ENCODE measurements at places on chromosomes 16 and 17.

- no peak for DNase-seq
These were observed 559 bp downstream of the IRX3 start for GRCh38 chr16:54286090-54286365.

DNA sequence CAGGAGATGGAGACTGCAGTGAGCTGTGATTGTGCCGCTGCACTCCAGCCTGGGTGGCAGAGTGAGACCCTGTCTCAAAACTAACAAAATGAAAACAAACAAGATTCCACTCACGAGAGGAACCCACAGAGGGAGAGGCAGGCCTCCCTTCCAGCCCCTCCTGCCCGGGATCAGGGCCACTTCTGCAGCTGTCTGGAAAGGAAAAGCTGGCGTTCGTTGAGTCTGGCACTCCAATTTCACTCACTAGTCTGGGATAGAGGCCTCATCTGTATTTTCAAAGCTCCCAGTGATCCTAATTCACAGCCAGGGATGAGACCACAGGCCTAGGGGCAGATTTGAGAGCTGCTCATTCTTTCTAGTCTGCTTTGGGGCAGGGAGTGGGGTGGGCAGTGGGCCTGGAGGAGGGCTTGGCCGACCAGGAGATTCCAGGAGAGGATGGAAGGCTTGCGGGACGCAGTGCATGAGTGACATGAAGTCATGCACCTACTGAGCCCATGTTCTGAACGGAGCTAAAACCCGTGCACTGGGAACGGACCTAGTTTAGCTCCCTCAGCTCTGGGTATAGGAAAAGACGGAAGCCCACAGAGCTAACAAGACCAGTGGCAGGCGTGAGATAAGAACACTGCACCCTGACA is 54.0 kb downstream of the COTL1 start:
- no peak for DNase-seq

DNA sequence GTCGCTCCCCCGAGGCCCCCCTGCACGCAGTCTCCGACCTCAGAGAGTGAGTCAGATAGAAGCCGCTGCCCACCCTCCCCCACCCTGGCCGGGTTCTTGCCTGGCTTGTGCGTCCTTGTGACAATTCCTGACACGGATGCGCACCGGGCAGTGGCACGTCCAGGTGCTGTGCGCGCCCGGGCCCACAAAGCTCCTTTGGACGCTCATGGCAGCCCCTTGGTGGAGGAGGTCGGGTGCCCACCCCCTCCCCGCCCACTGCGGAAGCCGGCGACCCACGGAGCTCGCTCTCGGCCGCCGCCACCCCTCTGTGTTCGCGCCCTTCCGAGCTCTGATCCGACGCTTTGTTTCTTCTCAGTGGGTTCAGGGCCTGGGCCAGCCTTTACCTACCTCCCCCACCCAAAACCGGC is 662 bp upstream of the TUBB3 start:
- peak; percentile 75 for DNase-seq

GRCh38 chr16:49587511-49587910 is 213.9 kb downstream of the C16orf78 start:
- no peak for DNase-seq

GRCh38 chr17:42891539-42892152 is 9.0 kb upstream of the G6PC1 start:
- no peak for DNase-seq

DNA sequence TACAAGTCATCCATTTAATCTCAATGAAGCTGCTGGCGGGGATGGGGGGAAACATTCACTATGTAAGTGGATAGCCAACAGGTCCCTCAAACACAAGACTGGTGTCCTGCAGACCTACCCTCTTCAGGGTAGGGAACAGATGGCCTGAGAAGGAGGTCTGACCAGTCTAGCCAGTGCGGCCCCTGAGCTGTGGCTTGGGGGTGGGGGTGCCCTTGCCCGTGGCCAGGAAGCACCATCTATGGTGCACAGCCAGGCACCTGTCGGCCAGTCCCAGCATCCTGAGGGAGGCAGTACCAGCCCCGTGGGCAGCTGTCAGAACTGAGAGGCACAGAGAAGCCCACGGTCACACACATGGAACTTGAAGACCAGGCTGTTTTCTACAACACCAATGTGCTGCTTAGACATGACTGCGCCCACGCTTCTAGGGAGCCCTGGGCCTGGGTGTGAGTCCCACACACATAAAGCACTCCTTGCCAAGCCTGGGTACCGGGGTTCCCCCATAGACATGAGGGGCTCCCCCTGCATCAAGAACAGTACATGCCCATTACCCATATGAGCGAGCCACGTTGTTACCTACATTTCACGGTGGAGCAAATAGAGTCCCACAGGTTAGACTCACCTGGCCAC is 40.9 kb downstream of the RMI2 start:
- DNase-seq = no peak

GRCh38 chr17:13256545-13256944 is 238.7 kb upstream of the ELAC2 start:
- DNase-seq = no peak

DNA sequence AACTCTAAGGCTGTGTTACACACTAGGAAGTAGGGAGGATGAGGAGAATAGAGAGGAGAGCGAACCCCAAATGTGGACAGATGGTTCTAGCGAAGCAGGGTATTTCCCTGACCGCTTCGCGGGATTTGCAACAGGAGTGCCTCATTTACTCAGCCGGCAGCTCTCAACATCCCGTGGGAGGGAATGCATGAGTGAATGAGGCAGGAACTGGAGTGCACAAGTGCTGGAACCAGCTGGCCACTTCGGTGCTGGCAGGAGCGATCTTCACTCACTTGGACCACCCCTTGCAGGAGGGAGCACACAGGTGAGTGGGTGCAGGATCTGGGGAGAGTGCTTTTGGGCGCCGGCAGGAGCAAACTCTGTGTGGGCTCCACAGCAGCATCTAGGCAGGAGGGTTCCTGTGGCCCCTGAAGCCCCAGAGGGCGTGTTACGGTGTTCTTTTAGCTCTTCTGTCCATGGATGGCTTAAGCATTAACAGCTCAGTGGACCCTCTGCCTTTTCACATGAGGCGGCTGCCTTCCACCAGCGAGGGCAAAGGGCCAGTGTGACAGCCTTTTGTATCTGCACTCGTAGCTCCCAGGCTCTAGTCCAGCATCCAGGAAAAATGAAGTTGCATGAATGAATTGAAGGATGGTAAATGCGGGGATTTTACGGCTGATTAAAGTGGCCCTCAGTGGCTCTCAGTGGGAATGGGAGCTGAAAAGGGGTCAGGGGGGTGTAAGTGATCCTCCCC is 17.4 kb upstream of the ZNHIT3 start:
- DNase-seq = no peak

GRCh38 chr17:65975878-65976277 is 216.1 kb downstream of the CEP112 start:
- no peak for DNase-seq

DNA sequence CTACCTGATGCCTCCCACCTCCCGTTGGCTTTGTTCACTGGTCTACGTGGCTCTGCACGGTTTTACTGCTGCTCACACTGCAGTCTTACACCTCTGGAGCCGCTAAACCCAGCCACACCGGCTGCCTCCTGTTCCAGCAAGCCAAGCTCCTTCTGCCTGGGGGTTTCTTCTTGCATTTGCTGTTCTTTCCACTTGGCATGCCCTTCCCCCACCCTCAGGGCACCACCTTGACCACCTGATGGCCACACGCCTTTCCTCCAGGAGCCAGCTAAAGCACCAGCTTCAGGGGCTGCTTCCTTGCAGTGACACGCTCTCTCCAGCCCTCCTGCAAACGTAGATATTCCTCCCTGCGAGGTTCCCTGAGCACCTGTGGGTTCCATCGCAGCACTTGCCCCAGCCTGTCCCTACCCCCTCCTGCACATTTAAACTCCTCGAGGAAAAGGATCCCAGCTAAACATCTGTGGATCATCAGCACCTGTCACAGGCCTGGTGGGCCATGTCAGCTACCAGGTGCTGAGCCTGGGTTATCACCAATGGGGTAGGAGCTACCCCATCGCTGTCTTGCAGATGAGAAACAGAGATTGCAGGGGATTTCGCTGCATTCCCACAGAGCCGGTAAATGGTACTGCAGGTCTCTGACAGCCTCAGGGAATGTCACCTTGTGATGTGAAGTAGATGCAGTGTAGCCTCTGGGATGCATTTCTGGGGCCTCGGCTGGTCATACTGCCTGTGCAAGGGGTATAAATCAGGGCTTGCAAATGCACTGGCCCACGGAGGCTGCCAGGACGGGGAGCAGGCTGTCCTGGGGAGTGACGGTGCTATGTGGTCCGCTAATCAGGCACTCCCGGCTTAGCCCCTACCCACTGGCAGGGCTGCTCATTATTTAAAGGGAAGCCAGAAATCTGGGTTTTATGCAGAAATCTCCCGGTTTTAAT is 285.2 kb downstream of the CPPED1 start:
- no peak for DNase-seq

DNA sequence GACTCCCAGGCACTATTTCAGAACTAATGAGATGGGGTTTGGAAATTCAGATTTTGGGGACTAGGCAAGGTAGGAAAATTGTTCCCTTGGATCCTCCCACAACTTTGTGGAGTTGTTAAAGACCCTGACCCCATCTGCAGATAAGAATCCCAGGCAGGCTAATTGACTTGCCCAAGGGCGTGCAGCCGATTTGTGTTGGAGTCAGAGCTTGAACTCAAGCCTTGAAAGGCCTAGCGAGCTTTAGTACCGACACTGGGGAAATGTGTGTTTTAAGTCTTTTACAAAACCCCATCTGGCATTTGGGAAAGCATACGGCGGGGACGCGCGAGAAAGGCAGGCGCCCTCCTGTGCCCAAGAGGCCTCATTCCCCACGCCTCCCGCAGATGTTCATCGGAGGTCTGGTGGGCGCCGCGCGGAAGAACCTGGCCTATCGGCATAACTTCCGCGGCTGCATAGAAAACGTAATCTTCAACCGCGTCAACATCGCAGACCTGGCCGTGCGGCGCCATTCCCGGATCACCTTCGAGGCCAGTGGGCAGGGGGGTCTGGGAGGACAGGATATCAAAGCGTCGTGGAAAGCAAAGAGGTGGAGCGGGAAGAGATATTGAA is 4.3 kb downstream of the CNTNAP1 start:
- no peak for DNase-seq

DNA sequence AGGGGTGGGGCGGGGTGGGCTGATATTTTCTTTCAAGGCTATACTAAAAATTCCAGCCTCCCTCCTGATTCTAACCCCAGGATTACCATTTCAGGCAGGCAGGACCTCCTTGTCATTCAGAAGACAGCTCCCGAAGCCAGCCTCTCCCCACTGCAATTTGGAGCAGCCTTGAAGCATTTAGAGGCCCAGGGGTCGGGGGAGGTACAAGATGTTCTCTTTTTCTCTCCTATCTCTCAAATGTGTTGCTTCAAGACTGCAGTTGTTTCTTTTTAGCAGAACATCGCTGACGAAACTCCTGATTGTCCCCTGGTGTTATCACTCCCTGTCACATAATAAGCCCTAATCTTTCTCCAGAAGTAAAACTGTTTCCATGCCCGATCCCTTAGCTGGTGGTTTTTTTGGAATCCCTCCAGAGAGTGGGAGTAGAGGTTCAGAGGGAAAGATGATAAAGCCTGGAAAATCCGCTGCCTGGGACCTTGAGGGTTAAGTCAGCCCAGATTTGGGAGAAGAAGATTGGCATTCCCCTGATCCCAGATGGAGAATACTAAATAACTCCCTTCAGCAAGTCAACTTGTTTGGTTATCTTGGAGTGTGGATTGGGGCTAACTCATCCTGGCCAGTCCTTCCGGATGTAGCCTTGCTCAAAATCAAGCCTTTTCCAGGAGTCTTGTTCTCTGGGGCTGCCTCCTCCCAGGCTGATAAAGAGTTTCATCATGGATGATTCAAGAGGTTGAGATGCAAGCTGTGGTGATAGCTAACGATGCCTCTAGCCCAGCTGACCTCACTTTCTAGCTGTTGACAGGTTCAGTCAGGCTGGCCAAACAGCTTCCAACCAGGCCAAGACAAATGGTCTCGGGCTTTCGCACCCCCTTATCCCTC is 71.3 kb downstream of the SOX9 start:
- DNase-seq = no peak

DNA sequence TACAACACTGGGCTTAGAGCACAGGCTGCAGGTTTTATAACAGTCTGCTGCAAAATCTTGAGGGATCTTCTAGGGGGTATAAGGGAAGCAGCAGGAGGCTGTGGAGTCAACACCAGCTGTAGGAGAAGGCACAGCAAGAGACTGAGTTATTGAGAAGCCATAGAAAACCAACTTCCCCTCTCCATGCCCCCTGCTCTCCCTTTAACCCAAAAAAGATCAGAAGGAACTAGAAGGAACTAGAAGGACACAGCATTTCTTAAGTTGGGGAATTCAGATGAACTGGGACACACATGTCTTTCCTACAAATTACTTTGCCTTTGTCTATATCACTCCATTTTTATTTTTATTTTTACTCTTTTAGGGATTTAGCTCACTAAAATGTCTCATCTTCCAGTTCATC is 6.2 kb upstream of the CCL18 start:
- DNase-seq = no peak

DNA sequence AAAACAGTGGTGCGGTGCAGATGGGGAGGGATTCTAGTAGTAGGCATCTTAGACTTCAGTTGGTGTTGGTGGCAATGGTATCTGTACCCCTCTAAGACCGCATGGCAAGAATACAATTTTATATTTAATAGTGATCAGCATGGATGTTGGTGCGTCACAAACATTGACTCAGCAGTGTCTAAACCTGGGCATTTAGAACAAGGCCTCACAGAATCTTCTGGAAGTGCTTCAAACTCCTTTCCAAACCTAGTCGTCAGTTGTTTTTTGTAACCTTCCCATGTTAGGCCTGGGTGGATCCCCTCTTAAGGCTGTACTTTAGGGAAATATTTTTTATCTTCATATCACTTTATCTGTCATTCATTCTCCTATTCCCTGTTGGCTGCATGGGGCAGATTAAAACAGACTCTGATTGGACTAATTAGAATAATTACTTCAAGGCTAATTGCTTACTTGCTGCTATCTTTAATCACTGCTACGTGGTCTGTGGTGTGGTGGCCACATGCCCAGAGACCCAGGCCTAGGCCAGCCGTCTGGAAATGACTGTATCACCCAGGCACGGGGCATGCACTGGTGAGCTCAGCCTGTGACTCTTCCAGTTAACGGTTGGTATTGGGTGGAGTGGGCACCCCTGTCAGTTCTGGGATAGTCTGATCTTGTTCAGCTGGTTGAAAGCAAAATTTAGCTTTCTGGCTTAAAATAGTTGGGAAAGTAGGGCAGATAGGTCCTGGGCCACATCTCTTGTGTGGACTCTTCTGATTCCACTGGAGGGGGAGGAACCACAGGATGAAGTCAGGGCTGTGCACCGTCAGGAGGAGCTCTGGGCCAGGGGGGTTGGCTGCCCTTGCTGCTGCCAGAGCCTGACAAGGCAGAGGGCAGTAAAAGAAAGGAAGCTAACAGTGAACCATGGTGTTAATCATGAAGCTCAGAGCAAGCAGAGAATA is 4.5 kb downstream of the ALKBH5 start:
- no peak for DNase-seq

- DNase-seq = peak; percentile 72
These were observed 5.4 kb upstream of the ITGA3 start for GRCh38 chr17:50050431-50051032.

- DNase-seq = no peak
These were observed 64.6 kb downstream of the GTF3C1 start for GRCh38 chr16:27485126-27485525.

All from SW 1271 (cell line).